Astrocyte (in vitro differentiated cells and primary cell): ENCODE measurements at places on chromosomes 4 and X. TPM values are rescaled to one million over a fixed set of nuclear protein-coding genes. Genes with fewer than 3 reads are reported as not detected.

Gene CASK
- total RNA-seq: 91.5 and 99.3 TPM in 2 replicates

Gene CXCL1
- total RNA-seq: 8.5 and 11.4 TPM in 2 replicates

Gene SH2D1A
- not detected in 2 replicates for total RNA-seq

Gene ATP2B3
- 0.46 and 0.52 TPM in 2 replicates for total RNA-seq

Gene PRRG1
- 33.0 and 33.7 TPM in 2 replicates for total RNA-seq

Gene PNMA5
- not detected in 2 replicates for total RNA-seq

Gene GSX2
- 1.1 and 1.7 TPM in 2 replicates for total RNA-seq

- DNase-seq: peak; percentile 90
- H3K4me3 ChIP-seq: no peak overlapping the region
- H3K4me1 ChIP-seq: peaks cover 10% of the 10 kb centered on the region
- H3K36me3 ChIP-seq: no peaks in the 10 kb centered on the region
- no peaks in the 10 kb centered on the region for H3K27me3 ChIP-seq
Observed at GRCh38 chrX:109847257-109848187, 114.5 kb upstream of the ACSL4 start.

DNA sequence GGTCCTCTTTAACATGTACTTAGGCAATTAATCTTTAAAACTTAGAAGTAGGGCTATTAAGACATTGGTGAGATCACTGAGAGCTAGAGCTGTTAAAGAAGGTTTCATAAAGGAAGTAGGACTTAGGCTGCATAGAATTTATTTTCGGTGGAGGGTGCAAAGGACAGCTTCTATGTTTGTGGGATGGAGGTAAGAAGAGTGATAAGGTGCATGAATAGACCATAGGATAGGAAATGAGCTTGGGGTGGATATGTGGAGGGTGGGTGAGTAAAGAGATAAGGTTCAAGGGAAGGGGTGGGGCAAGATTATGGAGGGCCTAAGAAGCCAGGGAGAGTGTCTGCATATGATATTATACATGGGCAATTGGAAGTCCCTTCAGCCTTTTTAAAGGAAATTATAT, 15.9 kb downstream of the RTL9 start:
- no peak overlapping the region for H3K27ac ChIP-seq
- no peaks in the 10 kb centered on the region for H3K4me1 ChIP-seq
- H3K4me3 ChIP-seq: no peak overlapping the region
- DNase-seq: no peak

- no peak overlapping the region for H3K27ac ChIP-seq
- H3K4me1 ChIP-seq: no peaks in the 10 kb centered on the region
- no peaks in the 10 kb centered on the region for H3K36me3 ChIP-seq
- no peak for DNase-seq
Observed at GRCh38 chr4:175431694-175432093, 380.4 kb downstream of the GPM6A start.

GRCh38 chr4:78645853-78646757, 94.5 kb downstream of the ANXA3 start:
- H3K27me3 ChIP-seq: no peaks in the 10 kb centered on the region
- peak overlapping the region; percentile 92 for H3K27ac ChIP-seq
- peak; percentile 94 for DNase-seq
- H3K36me3 ChIP-seq: no peaks in the 10 kb centered on the region
- peak overlapping the region; percentile 32 for H3K4me3 ChIP-seq

DNA sequence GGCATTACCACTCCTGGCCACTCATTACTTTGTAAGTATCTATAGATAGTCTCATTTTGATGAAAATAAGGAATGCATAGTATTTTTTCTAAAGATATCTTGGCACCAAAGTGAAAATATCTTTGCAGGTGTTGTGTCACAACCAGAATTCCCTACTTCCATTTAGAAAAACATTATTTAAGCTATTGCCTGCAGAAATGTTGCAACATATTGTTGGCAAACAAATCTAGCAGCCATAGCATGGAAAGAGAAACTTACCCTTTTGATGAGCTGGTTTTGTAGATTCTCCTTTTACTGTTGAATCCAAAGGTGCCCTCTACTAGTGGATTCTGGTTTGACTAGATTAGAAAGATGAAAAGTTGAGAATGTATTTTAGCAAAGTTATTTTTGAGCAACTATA, 138.8 kb downstream of the AREG start:
- no peaks in the 10 kb centered on the region for H3K36me3 ChIP-seq
- H3K27ac ChIP-seq: no peak overlapping the region
- no peak for DNase-seq
- no peaks in the 10 kb centered on the region for H3K4me1 ChIP-seq
- H3K4me3 ChIP-seq: no peak overlapping the region
- H3K27me3 ChIP-seq: no peaks in the 10 kb centered on the region

- no peak overlapping the region for H3K27ac ChIP-seq
- H3K36me3 ChIP-seq: no peaks in the 10 kb centered on the region
- H3K27me3 ChIP-seq: no peaks in the 10 kb centered on the region
- no peak for DNase-seq
- H3K4me1 ChIP-seq: no peaks in the 10 kb centered on the region
Observed at GRCh38 chr4:70522626-70523025, 4.3 kb downstream of the AMTN start.

DNA sequence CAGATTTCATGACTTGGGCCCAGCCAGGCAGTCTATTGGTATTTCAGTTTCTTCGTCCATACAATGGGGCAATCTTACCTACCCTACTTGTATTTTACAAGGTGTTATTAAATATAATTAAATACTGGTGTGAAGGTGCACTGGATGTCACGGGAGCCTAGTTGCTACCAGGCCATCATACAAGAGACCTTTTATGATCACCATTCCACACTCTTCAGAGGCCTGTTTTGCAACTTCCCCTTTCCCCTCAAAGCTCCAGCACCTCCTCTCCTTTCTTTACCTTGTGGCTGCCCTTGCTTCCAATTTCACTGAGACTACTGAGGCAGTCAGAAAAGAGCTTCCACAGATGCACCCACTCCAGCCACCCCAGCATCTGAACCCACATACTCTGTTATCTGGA, 93.8 kb upstream of the HELT start:
- no peaks in the 10 kb centered on the region for H3K36me3 ChIP-seq
- no peak overlapping the region for H3K27ac ChIP-seq
- no peaks in the 10 kb centered on the region for H3K27me3 ChIP-seq

GRCh38 chr4:183026701-183027100, 72.4 kb upstream of the WWC2 start:
- no peak overlapping the region for H3K27ac ChIP-seq
- no peaks in the 10 kb centered on the region for H3K36me3 ChIP-seq
- H3K4me1 ChIP-seq: no peaks in the 10 kb centered on the region
- no peak overlapping the region for H3K4me3 ChIP-seq

- H3K27ac ChIP-seq: no peak overlapping the region
- H3K27me3 ChIP-seq: no peaks in the 10 kb centered on the region
- no peaks in the 10 kb centered on the region for H3K36me3 ChIP-seq
- H3K4me3 ChIP-seq: no peak overlapping the region
- DNase-seq: no peak
Observed at GRCh38 chrX:116142976-116143375, 27.6 kb upstream of the AGTR2 start.

GRCh38 chrX:21674430-21675186, 16.5 kb upstream of the KLHL34 start:
- no peaks in the 10 kb centered on the region for H3K4me1 ChIP-seq
- no peaks in the 10 kb centered on the region for H3K36me3 ChIP-seq
- H3K4me3 ChIP-seq: no peak overlapping the region
- H3K27me3 ChIP-seq: no peaks in the 10 kb centered on the region

DNA sequence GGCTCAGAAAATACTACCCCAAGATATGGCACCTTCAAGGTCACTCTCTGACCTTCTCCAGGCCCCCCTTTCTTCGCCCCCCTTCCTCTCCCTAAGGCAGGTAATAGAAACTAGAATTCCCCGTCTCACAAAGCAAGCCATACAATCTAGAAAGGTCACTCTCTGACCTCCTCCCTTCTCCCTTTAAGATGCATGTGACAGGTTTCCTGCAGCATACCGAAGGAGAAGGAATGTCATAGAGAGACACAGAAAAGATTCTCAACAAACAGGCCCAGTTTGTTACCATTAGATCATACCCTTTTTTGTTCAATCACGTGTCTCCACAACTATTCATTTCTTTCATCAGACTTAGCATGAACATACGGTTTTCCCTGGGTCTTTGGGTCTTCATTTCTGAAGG, 51.2 kb upstream of the RBMXL3 start:
- no peaks in the 10 kb centered on the region for H3K36me3 ChIP-seq
- no peak overlapping the region for H3K4me3 ChIP-seq
- no peaks in the 10 kb centered on the region for H3K27me3 ChIP-seq
- H3K27ac ChIP-seq: no peak overlapping the region
- DNase-seq: no peak

GRCh38 chrX:52544147-52544840, 27.4 kb upstream of the XAGE1B start:
- H3K27ac ChIP-seq: no peak overlapping the region
- H3K36me3 ChIP-seq: no peaks in the 10 kb centered on the region
- H3K27me3 ChIP-seq: no peaks in the 10 kb centered on the region
- H3K4me1 ChIP-seq: no peaks in the 10 kb centered on the region
- H3K4me3 ChIP-seq: no peak overlapping the region
- no peak for DNase-seq

- no peak for DNase-seq
- peaks cover 25% of the 10 kb centered on the region for H3K4me1 ChIP-seq
- H3K27me3 ChIP-seq: no peaks in the 10 kb centered on the region
- peak overlapping the region; percentile 94 for H3K4me3 ChIP-seq
- H3K36me3 ChIP-seq: no peaks in the 10 kb centered on the region
Observed at GRCh38 chr4:87423317-87424098, 1.1 kb downstream of the NUDT9 start.

DNA sequence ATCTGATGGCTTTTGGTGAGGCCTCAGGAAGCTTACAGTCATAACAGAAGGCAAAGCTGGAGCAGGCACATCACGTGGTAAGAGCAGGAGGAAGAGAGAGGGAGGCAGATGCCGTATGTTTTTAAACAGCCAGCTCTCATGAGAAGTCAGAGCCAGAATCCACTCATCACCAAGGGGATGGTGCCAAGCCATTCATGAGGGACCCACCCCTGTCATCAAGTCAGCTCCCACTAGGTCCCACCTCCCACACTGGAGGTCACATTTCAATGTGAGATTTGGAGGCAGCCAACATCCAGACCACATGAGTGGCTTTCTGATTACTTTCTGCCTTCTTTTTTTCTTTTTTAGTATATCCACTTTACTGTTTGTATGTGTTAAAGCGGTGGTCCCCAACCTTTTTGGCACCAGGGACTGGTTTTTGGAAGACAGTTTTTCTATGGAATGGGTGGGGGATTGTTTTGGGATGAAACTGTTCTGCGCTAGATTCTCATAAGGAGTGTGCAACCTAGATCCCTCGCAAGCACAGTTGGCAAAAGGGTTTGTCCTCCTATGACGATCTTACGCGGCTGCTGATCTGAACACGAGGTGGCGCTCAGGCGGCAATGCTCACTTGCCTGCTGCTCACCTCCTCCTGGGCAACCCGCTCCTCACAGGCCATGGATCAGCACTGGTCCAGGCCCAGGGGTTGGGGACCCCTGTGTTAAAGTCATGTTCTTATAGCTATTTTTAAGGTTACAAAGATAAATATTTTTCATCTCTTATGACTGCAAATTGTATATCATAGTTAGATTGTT, 61.7 kb downstream of the SLIT2 start:
- no peaks in the 10 kb centered on the region for H3K36me3 ChIP-seq
- H3K4me1 ChIP-seq: no peaks in the 10 kb centered on the region
- H3K27me3 ChIP-seq: no peaks in the 10 kb centered on the region
- H3K27ac ChIP-seq: no peak overlapping the region
- H3K4me3 ChIP-seq: no peak overlapping the region
- DNase-seq: no peak

- H3K27ac ChIP-seq: no peak overlapping the region
- H3K4me1 ChIP-seq: no peaks in the 10 kb centered on the region
- no peak overlapping the region for H3K4me3 ChIP-seq
- H3K36me3 ChIP-seq: no peaks in the 10 kb centered on the region
Observed at GRCh38 chr4:23768541-23768940, 121.3 kb downstream of the PPARGC1A start.

GRCh38 chrX:43892336-43892870, 10.2 kb upstream of the MAOB start:
- H3K36me3 ChIP-seq: no peaks in the 10 kb centered on the region
- no peaks in the 10 kb centered on the region for H3K27me3 ChIP-seq
- no peak overlapping the region for H3K4me3 ChIP-seq
- no peaks in the 10 kb centered on the region for H3K4me1 ChIP-seq
- DNase-seq: no peak

DNA sequence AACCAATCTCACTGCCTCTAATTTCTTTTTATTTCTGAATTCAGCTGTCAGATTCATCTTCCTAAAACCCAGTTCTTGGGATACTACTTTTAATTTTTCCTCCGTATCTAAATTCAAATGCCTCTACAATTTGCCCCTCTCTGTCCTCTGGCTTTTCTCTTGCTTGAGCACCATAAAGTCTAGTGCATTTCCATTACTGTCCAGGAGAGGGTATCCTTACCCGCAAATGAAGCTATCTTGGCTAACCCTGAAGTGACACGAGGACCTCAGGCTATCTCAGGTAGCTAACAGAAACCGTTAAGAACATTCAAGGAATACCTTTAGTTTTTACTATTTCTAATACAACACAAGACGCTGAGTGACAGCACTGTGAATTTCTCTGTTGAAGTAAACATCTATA, 49.4 kb upstream of the PRR32 start:
- H3K4me3 ChIP-seq: no peak overlapping the region
- no peak overlapping the region for H3K27ac ChIP-seq
- H3K36me3 ChIP-seq: no peaks in the 10 kb centered on the region
- H3K27me3 ChIP-seq: no peaks in the 10 kb centered on the region

GRCh38 chr4:154916068-154916467, 135.0 kb downstream of the RBM46 start:
- no peaks in the 10 kb centered on the region for H3K36me3 ChIP-seq
- no peaks in the 10 kb centered on the region for H3K4me1 ChIP-seq
- no peaks in the 10 kb centered on the region for H3K27me3 ChIP-seq
- H3K27ac ChIP-seq: no peak overlapping the region
- no peak overlapping the region for H3K4me3 ChIP-seq

DNA sequence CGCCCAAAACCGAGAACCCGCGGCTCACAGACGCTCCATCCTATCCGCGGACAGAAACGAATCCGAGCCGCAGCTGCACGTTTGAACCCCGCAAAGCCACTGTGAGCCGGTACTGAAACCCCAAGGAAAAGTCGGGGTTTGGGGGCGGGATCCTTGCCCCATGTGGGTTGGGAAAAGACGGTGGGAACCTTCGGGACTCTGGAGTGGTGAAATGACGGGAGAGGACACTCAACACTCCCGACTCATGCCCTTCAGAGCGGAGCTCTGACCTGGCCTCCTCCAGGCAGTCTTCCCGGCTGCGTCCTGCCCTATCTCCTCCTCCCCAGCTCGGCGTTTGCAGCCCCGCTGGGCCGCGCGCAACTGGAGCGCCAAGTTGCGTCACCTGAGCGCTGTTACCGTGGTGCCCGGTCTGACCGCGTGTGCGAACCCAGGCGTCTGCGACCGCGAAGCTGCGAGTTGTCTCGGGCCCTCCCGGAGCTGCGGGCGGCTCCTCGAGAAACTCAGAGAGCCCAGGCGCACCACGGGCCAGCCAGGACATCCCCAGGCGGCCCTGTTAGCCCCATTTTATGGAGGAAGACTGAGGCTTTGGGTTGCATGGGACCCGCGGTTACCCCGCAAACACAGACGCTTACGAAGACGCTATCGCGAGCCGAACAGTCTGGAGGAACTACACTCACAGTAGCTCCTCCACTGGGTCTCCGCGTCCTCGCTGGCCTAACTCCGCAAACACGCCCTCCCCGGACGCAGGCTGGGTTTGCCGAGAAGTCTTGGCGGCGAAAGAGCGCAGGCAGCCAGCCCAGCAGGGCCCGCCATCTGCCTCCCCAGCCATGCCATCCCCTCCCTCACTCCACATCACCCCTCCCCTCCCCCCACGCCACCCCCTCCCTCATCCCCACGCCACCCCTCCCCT, 20.3 kb upstream of the HMX1 start:
- peaks cover 42% of the 10 kb centered on the region for H3K27me3 ChIP-seq
- DNase-seq: no peak
- no peak overlapping the region for H3K4me3 ChIP-seq
- no peaks in the 10 kb centered on the region for H3K36me3 ChIP-seq
- H3K4me1 ChIP-seq: no peaks in the 10 kb centered on the region
